ENCODE measurements at places on chromosomes 3 and 15.

GRCh38 chr3:45994419-45995235 is 997 bp downstream of the FYCO1 start:
- peak; percentile 89 for DNase-seq

- no peak for DNase-seq
These were observed 374.9 kb upstream of the TGFBR2 start for GRCh38 chr3:30231277-30232141.

DNA sequence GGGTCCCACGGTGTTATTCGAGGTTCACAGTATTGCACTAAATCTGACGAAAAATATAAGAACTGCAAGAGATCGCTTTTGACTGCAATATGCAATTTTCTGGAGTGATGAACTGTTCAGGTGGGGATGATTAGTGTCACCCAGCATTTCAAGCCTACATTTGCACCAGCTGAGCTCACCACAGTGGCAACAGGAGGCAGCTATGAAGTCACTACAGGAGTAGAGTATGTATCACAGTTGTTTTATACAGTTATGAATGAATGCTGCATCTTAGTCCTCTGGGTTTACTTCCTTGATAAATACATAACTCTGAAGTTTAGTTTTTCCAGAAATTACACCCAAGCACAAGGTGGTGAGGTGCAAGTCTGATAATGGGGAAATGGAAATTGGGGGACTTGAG is 69.6 kb downstream of the CHSY1 start:
- no peak for DNase-seq

DNA sequence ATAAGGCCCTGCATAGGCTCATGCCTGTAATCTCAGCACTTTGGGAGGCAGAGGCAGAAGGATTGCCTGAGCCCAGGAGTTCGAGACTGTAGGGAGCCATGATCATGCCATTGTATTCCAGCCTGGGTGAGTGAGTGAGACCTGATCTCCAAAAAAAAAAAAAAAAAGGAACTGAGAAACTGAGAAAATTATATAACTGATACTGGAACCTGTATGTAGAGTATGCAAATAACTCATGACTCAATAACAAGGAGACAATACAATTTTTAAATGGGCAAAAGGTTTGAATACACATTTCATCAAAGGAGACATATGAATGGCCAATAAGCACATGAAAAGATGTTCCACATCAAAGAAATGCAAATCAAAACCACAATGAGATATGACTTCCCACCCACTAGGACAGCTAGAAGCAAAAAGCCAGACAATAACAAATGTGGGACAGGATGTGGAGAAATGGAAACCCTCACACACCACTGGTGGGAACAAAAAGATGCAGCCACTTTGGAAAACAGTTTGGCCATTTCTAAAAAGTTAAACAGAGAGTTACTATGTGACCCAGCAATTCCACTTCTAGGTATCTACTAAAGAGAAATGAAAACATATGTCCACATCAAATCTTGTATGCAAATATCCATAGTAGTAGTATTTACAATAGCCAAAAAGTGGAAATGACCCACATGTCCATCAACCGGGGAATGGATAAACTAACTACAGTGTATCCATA is 70.7 kb downstream of the IQSEC1 start:
- peak; percentile 72 for DNase-seq

Measured in T-helper 2 cell (primary cell).